ENCODE measurements at places on chromosomes 7 and 10.
A peak's percentile ranks its signal among the peaks of the same experiment; 100 is the strongest.

DNA sequence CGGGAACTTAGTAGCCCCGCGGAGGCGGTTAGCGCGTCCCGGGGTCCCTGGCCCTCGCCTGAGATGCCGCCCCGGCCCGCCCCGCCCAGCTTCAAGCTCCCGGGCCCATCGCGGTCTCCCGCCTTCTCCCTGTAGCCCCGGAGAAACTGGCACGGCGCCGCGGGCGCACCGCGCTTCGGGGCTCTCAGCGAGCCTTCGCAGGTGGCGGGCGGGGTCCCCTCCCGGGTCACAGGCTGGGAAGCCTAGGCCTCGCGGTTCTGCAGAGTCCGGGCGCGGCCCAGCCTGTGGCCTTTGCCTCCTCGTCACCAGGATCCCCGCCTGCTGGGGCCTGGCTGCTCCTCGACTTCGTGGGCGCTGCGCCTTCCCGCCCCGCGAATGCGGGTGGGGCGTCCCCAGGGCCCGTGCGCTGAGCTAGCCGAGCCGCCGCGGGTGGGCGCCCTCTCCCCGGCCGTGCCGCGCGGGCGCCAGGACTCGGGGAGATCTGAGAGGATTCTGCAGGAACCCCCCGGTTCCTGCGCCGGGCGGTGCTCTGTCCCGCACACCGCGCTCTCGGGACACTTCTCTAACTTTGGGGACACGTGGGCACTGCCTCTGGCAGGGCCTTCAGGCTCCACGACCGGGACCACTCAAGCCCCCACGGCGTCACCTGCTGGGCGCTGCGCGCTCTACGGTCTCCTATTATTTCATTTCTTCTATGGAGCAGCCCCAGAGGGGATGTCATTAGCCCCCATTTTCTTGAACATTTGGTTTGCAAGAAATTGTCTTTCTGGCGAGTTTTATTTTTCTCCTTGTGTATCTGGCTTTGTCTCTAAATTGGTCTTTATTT, 682 bp upstream of the RGS10 start:
- peak; percentile 58 for DNase-seq

DNA sequence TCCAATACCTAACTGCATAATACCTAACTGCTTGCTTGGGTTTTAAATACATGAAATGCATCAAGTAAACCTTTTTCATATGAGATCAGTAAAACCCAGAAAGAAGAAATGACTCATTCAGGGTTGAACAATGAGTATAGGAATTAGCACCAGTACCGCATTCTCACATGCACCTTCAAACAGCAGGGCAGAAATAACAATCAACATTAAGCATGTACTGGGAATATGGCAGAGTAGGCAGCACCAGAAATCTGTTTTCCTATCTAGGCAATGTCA, 850.3 kb upstream of the SORCS1 start:
- no peak for DNase-seq

- no peak for DNase-seq
Measured at GRCh38 chr7:11473807-11474424, 358.1 kb downstream of the THSD7A start.

DNA sequence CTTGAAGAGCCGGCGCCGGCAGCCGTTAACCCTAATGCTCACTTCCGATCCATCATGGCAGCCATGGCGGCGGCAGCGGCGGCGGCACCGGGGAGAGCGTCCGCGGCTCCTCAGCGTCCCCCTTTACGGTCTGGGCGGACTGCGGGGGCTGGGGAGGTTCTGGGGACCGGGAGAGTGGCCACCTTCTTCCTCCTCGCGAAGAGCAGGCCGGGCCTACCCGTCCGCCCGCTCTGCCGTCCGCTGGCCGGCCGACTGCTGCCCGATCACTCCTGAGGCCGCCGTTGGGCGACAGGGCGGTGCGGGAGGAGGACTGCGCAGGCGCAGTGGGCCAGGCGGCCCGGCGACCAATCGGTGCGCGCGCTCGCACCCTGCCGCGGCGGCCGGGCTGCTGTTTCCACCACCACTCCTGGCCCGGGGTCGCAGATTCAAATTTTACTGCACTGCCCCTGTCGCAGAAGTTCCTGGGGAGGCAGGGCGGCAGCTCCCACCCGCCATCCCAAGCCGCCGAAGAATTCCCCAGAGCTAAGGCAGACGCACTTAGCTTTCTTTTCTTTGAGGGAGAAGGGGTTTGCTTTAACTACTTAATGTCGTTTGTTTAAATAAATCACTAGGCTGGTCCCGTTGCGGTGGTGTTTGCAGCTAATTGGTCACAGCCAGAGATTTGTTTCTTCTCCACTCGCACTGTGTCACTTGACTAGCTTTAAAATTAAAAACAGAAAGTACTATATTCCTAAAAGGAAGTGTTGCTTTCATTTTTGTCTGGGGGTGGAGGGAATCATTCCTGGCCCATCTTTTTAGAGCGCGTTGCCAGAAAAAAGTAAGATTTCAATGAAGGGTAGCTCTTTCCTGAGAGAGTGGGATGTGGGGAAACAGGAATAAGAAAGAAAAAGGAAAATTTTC, at the start of gene KIF5B:
KIF5B (minus strand) TSS at position 290 of the 900 bp plus-strand sequence. CDS start 452 bp downstream, outside the sequence.
- peak; percentile 69 for DNase-seq

DNA sequence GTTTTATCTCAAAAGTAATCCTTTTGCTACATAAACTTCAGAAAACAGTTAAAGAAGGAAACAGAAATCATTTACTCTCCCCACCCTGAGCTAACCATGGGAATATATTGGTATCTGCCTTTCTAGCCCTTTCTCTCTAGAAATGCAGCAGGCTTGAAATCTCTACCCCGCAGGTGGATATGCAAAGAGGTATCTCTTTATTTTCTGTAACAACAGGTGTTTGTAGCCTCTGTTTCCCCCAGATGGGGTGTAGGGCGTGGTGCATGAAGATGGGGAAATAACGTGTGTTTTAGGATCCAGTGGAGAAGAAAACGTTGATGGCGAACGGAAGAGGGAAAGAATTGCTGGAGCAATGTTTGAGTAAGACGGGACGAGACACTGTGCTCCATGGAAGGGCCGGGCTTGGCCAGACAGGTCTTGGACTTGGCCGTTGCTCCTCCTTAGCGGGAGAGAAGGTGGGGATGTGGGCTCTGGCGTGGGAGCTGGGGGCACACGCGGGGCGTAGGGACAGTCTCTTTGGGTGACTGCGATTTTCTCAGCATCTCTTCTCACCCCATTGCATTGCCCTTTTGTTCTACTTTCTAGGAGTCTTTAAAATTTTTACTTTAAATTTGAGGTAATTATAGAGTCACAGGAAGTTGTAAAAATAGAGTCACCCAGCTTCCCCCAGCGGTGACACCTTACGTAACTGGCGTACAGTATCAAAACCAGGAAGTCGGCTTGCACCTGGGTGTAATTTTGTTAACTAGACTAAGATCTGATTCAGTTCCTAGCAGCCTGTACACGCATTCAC, 82.9 kb downstream of the ELFN1 start:
- DNase-seq = no peak

- DNase-seq = no peak
Measured at GRCh38 chr7:155872678-155873369, 60.6 kb upstream of the SHH start.

DNA sequence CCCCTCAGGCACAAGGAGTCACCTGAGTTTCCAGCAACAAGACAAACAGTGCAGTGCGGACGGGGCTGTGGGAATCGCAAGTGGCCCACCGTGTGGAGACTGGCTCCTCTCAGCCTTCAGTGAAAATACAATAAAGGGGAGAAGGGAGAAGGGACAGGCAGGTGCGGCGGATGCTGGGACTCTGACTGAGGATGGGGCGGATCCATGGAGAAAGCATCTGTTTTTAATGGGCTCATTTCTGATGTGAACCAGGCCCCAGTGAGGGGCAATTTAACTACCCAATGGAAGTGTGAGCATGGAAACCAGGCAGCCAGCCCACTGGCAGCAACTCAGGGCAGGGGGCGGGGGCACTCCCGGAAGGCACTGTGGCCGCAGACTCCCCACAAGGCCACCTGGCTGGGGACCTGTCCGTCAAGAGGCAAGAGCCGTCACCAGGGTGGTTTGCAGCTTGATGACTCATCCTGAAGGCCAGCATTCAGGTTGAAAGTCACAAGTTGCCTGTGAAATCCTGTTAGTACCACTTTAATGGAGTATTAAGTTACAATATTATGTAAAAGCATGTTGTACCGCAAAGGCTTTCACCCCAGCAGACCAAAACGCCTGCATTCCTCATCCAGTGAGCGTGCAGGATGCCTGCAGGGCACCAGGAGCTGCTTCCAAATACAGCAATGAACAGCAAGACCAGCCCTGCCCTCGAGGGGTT, 476.4 kb downstream of the PTPRN2 start:
- DNase-seq = peak; percentile 96

DNA sequence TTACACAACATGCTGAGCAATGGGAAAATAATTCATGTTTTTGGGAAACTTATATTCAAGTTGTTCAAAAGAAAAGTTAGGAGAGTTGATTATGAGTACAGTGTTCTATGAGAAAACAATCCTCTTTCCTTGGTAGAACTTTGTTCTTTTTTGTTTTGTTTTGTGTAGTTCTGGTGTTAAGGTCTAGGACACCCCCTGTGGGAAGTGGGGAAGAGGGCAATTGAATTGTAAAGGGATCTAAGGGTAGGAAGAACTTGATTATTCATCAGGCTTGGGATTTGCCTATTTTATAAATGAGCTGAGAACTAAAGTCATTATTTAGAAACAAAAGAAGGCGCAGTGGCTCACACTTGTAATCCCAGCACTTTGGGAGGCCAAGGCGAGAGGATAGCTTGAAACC, 25.9 kb upstream of the CDK13 start:
- no peak for DNase-seq

GRCh38 chr7:102287981-102288278, 1.3 kb downstream of the SH2B2 start:
- DNase-seq = peak; percentile 73

DNA sequence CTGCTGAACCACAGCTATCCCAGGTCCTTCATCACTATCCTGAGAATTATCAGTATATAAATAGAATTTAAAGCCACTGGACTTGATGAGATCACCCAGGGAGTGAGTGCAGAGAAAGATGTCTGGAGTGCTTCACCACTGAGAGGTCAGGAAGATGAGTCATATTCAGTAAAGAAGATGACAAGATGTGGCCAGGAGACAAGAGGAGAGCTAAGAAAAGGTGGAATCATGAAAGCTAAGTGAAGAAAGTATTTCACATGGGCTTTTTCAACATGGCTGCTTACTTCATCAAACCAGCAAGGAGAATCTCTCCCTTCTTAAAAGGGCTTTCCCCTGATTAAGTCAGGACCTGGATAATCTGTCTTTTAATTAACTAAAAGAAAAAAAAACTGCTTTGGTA, 9.1 kb upstream of the PRKAR2B start:
- DNase-seq = peak; percentile 47

DNA sequence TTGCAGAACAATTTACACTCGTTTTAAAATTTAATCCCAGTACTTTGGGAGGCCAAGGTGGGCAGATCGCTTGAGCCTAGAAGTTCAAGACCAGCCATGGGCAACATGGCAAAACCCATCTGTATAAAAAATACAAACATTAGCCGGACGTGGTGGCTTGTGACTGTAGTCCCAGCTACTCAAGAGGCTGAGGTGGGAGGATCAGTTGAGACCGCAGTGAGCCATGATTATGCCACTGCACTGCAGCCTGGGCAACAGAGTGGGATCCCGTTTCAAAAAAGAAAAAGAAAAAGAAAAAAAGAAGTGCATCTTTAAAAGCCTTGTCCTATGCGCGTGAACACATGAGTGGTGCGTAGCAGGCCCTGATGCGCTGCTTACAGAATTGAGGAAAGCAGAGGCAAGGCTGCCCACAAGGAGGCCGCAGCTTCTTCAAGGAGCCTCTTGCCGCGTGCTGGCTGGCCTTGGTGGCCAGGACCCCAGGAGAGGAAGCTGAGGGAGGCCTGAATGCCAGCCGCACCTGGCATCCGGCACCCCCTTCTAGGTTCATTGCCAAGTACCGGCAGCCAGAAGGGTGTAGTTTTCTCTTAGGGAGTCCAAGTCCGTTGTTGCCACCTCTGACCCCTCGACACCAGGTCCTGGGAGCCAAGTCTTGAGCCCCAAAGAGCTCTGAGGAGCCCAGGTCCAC, 124.5 kb downstream of the UBE2H start:
- no peak for DNase-seq

DNA sequence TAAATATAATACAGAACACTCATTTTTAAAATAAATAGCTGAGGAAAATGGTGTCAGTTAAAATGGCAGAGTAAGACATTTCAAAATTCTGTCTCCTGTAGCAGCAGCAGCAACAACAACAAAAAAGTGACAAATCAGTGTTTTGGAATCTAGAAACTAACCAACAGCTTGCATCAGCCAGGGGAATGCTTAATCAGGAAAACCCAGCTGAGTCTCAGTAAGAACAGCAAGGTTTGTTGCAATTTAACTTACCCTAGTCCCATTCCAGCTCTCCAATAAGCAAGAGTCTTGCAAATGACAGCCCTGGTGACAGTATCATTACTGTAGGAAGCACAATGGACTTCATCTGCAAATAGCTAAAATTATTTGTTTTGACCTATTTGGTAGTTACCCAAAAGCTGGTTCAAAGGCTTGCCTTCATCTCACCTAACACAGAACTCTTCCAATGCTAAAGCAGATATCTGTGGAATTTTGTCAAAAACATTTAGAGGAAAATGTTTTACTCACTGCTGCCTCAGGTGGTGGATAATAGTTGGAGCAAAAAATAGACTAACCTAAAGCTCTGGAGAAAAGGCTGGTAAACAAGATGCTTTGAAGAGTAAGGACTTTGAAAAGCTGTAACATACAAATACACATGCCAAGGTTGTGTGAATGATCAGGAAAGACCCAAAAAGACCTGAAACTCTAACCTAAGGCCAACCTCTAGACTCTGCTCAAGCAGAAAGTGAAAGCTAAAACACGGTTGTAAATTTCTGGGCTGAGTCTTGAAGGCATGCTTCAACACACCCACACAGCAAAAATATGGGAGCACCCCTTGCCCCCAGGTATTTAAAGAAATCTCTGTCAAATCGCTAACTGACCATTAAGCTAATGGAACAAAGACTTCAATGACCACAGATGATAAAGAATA, 9.9 kb upstream of the ARHGAP22 start:
- DNase-seq = no peak

- DNase-seq = no peak
Measured at GRCh38 chr10:112843623-112844022, 106.4 kb upstream of the TCF7L2 start.

DNA sequence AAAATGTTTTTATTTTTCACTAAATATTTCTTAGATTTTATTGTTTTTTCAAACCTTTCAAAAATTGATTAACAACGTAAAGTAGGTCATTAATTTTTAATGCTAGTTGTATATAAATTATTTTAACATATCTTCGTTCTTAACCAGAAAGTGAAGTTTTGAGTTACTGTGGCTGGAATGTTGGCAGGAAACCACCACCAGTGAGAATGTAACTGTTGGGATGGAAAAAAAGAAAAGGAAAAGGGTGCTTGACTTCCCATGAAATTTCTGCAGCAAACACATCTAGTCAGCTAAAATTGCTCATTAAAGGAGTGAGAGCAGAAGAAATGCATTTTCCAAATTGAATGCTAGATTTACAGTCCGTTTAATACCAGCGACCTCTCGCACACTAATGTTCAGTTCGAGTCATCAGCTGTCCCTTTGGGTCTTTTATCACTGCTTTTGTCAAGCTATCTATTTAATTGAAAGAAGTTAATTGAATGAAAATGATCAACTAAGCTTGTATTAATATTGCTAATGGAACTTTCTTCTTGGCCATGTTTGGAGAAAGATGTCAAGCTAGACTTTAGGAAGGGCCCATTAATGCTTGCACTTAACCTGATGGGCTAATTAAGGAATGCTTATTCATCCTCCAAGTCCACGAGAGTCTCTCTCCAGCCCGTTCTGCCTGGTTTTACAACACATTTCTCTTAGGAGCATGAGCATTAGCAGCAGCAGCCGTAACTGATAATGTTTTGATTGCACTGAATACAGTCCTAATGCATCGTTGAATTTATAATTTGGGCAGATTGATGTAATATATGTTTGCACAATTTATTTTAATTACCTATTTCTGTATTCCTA, 70.1 kb downstream of the UBE3C start:
- DNase-seq = no peak

GRCh38 chr10:106609470-106610266, 554.8 kb downstream of the SORCS1 start:
- DNase-seq = no peak

All from SW480 (cell line).